Activated T-cell treated with anti-CD3 and anti-CD28 coated beads, Interleukin-2, amount 50 U/mL, for 72 hours (primary cell): ENCODE measurements at places on chromosomes 5 and 9. TPM values are rescaled to one million over a fixed set of nuclear protein-coding genes. Genes with fewer than 3 reads are reported as not detected.

Gene SLC27A6
- not detected for total RNA-seq

Gene PCDHGB3
- total RNA-seq = 0.19 TPM

Gene LRRC70
- 0.86 TPM for total RNA-seq

Gene ANKRD31
- 0.65 TPM for total RNA-seq

Gene PCDHA12
- not detected for total RNA-seq

Gene TMEFF1
- total RNA-seq = 0.19 TPM

Gene IRX2
- total RNA-seq = not detected

Gene CDKN2B-AS1
- total RNA-seq = 1.0 TPM

DNA sequence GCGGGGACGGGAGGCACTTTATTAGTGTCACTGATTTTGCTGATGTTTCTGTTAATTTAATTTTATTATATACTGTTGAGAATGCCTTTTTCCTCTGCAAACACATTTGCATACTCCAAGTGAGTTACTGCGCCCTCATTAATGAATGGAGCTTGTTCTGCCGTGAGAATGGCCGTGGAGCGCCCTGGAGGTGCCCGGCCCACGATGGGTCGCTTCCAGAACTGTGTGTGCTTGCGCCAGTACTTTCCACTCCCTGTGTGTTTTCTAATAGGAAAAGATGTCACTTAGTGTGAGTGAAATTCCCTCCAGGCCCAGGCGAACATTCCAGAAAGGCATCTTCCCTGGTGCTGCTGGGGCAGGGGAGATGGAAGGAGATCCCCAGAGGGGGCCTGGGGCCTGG, 30.1 kb downstream of the NDUFS6 start:
- no peak for DNase-seq

DNA sequence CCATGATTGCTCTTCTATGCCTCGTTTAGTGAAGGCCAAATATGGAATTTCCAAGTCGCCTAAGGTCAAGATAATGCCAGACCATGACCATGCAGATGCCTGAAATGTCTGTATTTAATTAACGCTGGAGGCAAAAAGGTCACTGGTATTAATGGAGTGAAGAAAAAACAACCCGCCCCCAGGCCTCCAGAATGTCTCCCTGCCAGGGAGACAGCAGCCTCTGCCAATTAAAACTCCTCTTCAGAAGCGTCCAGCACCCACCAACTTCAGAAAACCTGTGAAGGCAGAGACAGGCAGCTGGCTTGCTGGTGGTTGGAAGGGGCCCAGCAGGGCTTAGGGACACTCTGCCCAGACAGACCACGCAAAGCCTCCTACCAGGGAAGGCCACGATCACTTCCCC, 94.4 kb downstream of the VAV2 start:
- DNase-seq = no peak

- no peak for DNase-seq
These were observed 10.9 kb downstream of the PHF2 start for GRCh38 chr9:93587284-93587650.

- DNase-seq = no peak
These were observed 138.3 kb downstream of the FBXL7 start for GRCh38 chr5:15638296-15638695.

- DNase-seq = no peak
These were observed 110.0 kb upstream of the PTGER4 start for GRCh38 chr5:40569546-40570270.

GRCh38 chr9:32490601-32491000, 35.4 kb downstream of the RIGI start:
- DNase-seq = no peak

GRCh38 chr5:78544561-78545201, 103.9 kb downstream of the LHFPL2 start:
- DNase-seq = no peak

GRCh38 chr5:139147483-139148087, 50.6 kb downstream of the SIL1 start:
- DNase-seq = no peak

GRCh38 chr5:45110399-45110798, 301.7 kb downstream of the MRPS30 start:
- DNase-seq = no peak

- DNase-seq = no peak
These were observed 123.2 kb downstream of the TLE1 start for GRCh38 chr9:81566074-81566698.

DNA sequence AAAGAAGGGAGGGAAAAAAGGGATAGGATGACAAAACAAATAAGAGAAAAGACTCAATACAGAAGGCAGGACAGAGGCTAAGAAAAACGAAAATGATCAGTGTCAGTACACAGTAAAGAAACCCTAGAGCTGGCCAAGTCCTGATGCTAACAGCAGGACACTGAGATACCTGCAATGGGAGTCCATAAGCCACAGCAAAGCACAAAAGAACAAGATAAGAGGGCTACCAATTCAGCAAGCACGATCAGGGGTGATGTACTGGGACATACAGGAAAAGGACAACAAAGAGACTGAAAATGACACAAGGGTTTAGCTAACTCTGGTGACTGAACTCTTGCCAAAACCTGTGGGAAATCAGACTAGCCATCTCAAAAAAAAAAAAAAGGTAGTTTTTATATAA, 1072.6 kb upstream of the COX7C start:
- no peak for DNase-seq

- DNase-seq = no peak
These were observed 117.1 kb upstream of the TUT7 start for GRCh38 chr9:86471171-86471815.
